ENCODE measurements at places on chromosomes 2 and 18. TPM values are rescaled to one million over a fixed set of nuclear protein-coding genes. Genes with fewer than 3 reads are reported as not detected.

The SMYD1 gene
- not detected for polyA plus RNA-seq

The LIMS4 gene
- polyA plus RNA-seq: 1.1 TPM

The LRATD1 gene
- 23.5 TPM for polyA plus RNA-seq

The KCNE4 gene
- 16.6 TPM for polyA plus RNA-seq

The CSRNP3 gene
- 10.3 TPM for polyA plus RNA-seq

The GULP1 gene
- 55.8 TPM for polyA plus RNA-seq

The SCN2A gene
- polyA plus RNA-seq: 1.6 TPM
